H7 (cell line): ENCODE measurements at places on chromosomes 13 and 19. TPM values are rescaled to one million over a fixed set of nuclear protein-coding genes. Genes with fewer than 3 reads are reported as not detected.

INSL3 gene
- total RNA-seq = 0.33 TPM in 1 of 2 replicates, not detected in the other

CYP2A6 gene
- not detected in 2 replicates for total RNA-seq

PLPPR3 gene
- 52.0 and 53.8 TPM in 2 replicates for total RNA-seq

LRG1 gene
- 0.10 and 0.30 TPM in 2 replicates for total RNA-seq

NLRP11 gene
- total RNA-seq = not detected in 2 replicates

KCNC3 gene
- total RNA-seq = 0.14 and 0.37 TPM in 2 replicates

SMG9 gene
- total RNA-seq = 23.4 and 33.6 TPM in 2 replicates

ZNF626 gene
- total RNA-seq = not detected in 2 replicates

ZNF568 gene
- 0.24 and 0.70 TPM in 2 replicates for total RNA-seq

IRGC gene
- total RNA-seq = not detected in 2 replicates

ZNF471 gene
- not detected in 2 replicates for total RNA-seq

DOCK6 gene
- 26.9 and 33.7 TPM in 2 replicates for total RNA-seq

ANGPTL8 gene
- total RNA-seq = not detected in 2 replicates

THAP8 gene
- total RNA-seq = 2.9 and 5.4 TPM in 2 replicates

CD177 gene
- 2.0 and 2.7 TPM in 2 replicates for total RNA-seq

NALCN gene
- 0.07 TPM in 2 replicates for total RNA-seq

POU2F2 gene
- 0.90 and 2.4 TPM in 2 replicates for total RNA-seq

POSTN gene
- total RNA-seq = 0.33 and 0.52 TPM in 2 replicates

CLEC17A gene
- total RNA-seq = not detected in 2 replicates

TBC1D4 gene
- total RNA-seq = 15.5 and 22.5 TPM in 2 replicates

ADAMTSL5 gene
- total RNA-seq = 0.21 and 0.52 TPM in 2 replicates

GAPDHS gene
- total RNA-seq = 0.07 TPM in 1 of 2 replicates, not detected in the other

KLC3 gene
- total RNA-seq = 1.6 and 1.8 TPM in 2 replicates

TMEM255B gene
- 0.70 and 2.7 TPM in 2 replicates for total RNA-seq
